ENCODE measurements at places on chromosomes 5 and 9.

DNA sequence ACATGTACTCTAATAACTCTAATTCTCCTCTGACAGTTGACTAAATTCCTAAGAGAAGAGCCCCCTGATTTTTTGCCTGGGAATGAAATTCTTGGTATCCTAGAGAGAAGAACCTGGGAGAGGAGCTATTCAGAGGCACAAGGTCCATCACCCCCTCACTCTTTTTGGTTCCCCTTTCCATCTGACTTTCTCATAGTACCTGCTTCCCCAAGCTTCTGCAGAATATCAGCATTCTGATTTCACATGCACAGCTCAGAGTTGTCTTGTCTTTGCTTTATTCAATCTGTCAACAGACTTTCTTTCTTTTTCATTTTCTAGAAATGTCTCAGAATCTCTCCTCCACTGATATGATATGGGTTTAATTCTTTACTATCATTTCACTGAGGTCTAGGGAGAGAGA lies 141.5 kb upstream of the FBXL17 start:
- no peak for DNase-seq

DNA sequence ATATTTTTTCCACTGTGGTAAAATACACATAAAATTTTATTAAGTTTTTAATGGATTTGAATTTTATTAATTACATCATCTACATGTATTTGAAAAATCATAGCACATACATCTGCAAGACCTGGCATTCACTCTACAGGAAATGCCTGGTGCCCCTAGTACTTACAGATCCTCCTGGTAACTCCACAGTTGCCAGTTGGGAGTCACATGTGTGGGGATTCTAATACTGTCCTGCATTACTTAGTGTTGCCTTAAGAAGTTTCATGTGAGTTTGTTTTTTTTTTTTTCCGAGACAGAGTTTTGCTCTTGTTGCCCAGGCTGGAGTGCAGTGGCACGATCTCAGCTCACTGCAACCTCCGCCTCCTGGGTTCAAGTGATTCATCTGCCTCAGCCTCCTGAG lies 18.1 kb downstream of the KDM3B start:
- DNase-seq: peak; percentile 40

- DNase-seq: no peak
These were observed 88.2 kb upstream of the ANKRD55 start for GRCh38 chr5:56321236-56321881.

DNA sequence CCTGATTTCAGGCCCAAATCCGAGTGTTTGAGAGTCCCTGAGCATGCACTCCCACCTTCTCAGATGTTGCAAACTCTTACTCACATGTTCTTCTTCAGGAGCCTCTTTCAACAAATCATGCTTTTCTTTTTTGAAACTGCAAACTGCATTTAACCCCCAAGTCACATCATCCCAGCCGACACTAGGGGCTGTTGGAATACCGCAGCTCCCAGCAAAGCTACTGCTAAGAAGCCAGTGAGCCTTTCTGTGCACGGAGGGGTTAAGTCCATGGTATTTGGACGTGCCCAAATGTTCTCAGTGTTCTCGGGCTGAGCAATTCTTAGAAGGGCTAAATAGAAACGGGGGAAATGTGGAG lies 282.9 kb downstream of the NFIB start:
- no peak for DNase-seq

GRCh38 chr5:130231786-130232185 lies 327.5 kb downstream of the CHSY3 start:
- DNase-seq: no peak

DNA sequence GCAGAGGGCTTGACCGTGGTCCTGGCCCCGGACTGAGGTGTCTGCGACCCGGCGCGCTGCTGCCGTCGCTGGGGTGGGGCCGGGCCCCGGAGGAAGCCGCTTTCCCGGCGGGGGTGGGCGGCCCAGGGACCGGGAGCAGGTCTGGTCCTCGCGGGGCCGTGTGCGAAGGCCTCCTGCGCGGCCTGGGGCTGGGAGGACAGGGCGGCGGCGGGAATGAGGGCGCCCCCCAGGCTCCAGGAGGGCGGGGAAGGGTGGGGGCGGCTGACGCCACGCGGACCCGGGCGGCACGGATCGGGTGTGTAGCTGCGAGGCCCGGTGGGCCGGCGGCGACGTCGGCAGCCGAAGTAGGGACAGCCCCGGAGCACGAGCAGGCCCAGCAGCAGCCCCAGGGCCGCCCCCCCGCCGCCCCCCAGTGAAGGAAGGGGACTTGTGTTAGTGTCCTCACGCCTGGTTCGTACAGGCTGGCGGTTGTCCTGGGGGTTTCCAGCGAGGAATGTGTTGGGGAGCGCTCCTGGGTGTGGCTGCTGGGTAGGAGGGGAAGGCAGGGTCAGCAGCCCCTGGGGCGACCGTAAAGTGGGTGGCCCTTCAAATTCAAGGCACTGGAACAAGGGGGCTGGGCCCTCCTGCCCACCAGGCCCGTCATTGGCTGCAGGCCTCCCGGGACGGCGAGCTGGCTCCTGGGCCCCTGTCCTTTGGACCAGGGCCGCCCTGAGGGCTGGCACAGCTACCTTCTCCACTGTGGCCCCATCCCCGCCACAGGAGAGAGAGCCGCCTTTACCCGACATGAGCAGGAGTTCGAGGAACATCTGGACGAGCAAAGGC lies 597 bp upstream of the TMEM250 start:
- DNase-seq: peak; percentile 32

DNA sequence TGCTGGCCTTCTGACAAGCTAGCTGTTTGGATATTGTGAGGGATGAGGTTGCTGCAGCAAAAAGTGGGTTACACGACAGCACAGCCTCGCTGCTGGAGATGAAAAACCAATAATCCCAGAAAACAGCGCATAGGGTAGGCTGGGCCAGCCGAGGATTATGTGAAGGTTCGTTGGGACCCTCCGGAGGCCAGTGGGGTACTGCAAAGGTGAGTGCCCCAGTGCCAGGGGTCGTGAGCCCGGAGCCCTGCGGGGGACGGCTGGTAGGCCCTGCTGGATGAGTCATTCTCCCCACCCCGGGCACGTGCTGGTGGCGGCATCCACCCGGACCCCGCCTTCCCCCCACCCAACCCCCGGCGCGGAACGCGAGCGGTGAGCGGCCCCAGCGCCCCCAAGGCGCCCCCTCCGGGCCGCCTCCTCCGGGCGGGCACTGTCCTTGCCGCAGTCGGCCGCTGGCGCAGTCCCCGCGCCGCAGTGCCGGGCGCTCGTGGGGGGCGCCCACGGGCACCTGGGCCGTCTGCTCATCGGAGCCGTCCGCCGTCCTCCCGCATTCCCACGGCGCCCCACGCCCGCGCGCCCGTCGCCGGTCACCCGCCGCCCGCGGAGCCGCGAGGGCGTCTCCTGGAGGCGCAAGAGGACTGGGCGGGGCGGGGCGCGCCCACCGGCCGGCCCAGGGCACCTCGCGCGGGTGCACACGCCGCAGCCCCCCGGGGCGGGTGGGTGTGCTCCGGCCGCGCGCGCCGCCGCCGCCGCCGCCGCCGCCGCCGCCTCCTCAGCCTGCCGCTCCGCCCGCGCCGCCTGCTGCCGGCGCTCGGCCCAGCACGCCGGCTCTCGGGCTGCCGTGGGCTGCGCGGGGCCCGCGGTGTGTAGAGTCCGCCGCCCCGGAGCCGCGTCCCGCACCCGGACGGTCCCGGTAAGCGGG lies at the start of gene PHF24:
PHF24 (plus strand) TSS at position 794 of the 919 bp plus-strand sequence. CDS start 13,014 bp downstream, outside the sequence.
- no peak for DNase-seq

DNA sequence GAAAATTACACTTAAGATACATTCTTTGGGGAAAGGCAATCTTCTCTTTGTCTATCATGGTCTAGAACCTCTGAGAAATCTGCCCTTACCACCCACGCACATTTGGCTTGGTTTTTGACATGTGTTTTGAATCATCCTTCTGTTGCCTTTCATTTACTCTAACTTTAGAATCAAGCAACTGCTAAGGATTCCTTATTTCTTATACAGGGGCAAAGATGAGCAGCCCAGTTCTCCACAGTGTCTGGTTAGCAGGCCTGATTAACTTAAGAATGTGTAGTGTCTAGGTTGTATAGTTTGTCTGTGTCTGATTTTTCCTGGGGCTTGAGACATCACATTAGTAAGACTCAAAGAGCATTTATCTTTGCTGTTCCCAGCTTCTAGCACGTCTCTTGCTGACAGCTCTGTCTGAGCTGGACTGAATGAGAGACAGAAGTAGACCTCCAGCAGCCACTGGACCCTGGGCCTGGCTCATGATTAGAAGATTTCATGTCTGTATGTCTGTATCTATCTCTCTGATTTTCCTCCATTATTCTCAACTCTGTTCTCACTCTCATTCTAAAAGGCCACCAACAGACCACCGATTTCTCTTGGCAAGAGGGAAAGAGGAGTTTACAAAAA lies 31.8 kb upstream of the PCA3 start:
- DNase-seq: no peak

- DNase-seq: no peak
These were observed 33.0 kb upstream of the HOMER1 start for GRCh38 chr5:79546782-79547428.

DNA sequence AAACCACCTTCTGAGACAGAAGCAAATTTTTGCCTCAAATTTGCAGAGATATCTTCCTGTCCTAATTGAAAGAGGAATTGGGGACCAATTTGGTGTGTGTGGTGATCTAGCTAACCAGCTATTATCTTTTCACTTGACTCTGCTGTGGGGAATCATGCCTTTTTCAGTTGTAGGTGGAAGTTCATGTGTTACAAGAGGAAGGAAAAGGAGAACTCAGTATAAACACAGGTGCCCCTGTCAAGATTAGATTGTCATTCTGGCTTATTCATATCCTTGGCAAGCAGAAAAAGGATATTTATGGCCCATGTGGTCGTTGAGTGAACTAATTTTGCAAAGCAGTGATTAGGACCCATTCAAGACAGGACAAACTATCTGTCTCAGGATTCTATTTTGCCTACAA lies 336.8 kb upstream of the SLC30A5 start:
- no peak for DNase-seq

DNA sequence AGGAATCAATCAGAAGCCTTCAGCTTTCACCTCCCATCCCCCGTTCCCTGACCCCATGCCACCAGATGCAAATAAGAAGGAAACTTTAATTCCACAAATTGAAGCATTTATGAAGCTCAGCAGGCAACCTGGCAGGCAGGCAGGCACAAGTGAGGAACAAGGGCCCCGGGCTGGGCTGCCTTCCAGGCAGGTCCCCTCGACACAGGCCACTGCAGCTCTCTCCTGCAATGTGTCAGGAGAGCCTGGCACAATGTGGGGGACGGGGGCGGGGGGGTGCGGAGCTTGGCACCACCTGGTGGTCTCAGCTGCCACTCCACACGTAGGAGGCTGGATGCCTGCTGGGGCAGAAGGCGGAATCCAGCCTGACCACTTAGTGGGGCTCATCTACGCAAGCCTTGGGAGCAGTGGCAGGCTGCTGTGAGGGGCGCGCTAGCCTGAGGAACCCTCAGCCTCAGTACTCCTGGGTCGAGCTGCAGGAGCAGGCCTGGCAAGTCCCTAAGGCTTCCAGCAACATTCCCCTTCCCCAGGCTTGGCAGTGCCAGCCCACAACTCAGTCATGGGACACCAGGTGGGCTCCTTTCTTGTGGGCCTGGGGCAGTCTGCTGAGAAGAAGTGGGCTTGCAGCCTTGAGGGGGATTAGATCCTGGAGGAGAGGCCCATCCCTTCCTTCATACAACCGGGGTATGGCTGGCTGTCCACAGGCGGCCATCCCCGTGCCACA lies 50.2 kb upstream of the KCNMB1 start:
- DNase-seq: no peak

- no peak for DNase-seq
These were observed 25.2 kb downstream of the CCL28 start for GRCh38 chr5:43386960-43387362.

GRCh38 chr5:4665911-4666310 lies 474.2 kb upstream of the ADAMTS16 start:
- DNase-seq: no peak

DNA sequence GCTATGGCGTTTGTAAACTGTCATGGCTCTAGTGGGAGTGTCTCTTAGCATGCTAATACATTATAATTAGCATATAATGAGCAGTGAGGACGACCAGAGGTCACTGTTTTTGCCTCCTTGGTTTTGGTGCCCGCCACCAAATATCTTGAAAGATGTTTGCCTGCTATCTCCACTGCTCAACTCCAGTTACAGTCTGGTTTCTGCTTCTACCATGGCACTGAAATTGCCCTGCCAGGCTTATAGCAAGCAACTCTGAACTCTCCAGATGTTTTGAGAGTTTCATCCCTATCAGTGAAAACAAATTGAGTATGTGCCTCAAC lies 122.1 kb upstream of the SPRY4 start:
- DNase-seq: no peak

DNA sequence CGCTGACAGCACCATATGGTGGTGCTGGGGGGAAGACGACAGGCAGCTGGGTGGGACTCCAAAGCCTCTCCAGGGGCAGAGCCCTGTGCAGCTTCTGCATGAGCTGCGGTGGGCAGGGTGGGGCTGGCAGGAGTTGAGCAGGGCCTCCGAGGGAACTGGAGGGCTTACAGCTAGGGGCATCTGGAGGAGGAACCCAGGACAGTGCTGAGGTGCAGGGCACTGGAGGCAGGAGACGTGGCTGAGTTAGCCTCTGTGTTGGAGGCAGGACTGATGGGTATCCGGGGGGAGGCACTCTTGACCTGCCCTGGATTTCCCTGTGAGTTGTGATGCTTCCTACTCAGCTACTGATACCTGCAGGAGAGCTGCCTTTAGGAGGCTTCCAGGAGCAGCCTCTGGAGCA lies 45.0 kb downstream of the TENT4A start:
- no peak for DNase-seq

DNA sequence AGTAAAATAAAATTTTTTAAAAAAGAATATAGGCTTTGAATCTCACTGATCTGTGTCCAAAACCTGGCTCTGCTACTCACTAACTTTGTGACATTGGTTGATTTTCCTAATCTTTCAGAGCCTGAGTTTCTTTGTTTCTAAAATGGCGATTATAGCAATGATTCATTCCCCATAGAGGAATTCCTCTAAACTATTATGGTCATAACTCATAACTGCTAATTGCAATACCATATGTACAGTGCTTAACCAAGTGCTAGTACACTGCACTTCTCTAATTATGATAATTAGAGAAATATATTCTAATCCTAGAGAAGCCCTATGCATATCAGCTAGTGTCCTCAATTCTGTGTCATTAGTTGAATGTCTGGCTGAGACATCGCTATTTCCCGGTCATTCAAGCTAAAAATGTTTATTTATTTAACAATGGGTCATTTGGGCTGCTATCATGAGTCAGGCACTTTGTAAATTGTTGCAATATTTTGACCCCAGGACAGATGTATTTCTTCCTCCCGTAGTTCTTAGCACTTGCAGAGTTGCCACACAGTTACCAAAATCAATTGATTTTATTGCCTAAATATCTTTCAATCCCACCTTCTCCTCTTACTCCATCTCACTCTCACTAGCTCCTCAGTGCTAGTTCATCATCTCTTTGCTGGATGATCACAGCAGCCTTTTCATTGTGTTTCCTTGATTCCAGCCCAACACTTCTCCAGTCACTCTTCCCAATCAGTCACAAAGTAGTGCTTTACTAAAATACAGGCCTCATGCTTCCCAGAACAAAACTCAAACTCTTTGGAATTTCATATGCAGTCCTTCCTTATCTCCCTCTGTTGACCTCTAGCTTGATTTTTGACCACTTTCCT lies 200.9 kb upstream of the PAPPA start:
- DNase-seq: no peak

DNA sequence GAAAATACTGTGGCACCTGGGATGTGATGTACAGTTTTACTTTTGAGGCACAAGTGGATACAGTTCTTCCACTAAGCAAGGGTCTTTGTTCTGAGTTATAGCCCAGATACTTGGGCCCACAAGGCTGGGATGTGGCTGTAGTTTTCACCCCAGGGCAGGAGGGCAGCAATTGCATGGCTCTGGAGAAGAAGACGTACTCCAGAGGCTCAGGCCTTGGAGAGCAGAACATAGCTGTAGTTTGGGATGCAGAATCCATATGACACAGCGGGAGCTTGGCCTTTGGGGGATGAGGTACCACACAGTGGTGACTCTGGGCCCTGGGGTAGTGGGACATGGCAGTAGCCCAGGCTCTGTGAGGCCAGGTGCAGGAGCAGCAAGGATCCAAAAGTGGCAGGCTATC lies 110.8 kb upstream of the FSTL4 start:
- DNase-seq: no peak

All from Kasumi-1 (cell line).